Bronchial epithelial cell (primary cell): ENCODE measurements at places on chromosomes 3 and 15.

DNA sequence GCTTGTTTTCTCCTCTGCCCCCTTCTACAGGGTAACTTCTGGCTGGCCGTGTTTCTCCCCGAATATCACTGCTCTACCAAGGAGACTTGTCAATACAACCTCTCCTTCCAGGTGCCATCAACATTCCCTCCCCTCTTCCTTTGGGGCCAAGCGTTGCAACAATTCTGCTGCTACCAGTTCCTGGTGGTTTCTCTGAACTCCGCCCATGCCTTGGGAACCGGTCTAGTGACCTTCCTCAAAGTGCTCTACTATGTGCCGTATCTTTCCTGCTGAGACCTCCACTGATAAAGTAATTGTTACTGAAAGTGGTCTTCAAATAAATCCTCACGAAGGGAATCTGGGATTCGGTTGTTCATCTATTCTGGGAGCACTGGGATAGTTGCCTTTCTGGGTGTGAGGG is 26.2 kb downstream of the PCSK6 start:
- DNase-seq: no peak

DNA sequence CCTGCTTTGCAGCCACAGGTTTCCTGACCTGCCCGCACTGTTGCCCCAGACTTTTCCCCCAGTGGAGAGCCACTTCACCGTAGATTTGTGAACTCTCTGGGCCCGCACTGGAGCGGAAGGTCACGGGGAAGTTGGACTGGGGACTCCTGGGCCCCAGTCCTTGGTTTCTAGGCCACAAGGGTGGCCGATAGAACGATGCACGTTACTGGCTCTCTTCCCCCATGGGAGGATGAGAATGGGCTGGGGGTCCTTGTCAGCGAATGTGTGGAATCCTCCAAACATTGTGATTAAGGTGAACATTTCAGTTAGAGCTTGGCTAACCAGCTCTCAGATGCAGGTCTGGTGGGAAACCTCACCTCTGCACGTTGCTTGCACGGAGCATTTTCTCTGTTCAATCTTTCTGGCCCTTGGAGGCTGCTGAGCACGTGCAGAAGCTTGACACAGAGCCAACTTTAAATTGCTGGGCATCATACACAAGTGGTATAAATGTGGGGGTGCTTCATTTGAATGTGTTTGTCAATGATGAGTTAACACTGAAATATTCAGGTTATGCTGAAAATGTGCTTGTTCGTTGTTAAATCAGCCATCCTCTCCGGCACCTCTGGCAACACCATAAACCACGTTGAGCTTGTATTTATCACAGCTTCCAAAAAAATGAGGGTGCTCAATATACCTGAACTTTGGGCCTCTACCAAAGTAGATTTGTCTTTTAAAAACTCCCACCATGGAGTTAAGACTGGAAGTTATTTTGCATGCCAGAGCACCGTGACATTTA is 976 bp downstream of the DIS3L start:
- DNase-seq: peak; percentile 59

- DNase-seq: peak; percentile 51
Measured at GRCh38 chr3:72973786-72974185, 22.8 kb upstream of the PPP4R2 start.

DNA sequence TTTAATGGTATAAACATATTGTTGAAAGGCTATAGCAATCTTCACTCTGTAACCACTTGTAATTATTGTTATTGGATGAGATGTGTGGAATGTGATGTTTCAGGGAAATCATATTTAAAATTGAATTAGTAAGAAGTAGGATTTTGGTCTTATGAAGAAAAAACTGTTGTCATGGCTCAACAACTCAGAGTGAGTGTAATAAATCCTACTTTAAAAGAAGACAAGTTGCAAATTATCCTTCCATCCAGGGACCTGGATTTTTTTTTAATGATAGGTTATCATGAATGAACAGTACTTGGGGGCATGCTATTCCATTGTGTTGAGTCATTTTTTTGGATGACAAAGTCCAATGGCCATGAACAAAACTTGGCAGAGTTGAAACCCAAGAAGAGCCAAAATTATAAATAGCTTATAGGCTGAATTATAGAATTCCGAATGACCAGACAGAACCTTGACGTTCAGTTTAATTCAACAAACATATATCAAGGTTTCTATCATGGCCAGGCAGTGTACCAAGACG is 625.5 kb upstream of the ZNF717 start:
- no peak for DNase-seq

GRCh38 chr3:131109156-131109555 is 82.5 kb downstream of the NEK11 start:
- no peak for DNase-seq

DNA sequence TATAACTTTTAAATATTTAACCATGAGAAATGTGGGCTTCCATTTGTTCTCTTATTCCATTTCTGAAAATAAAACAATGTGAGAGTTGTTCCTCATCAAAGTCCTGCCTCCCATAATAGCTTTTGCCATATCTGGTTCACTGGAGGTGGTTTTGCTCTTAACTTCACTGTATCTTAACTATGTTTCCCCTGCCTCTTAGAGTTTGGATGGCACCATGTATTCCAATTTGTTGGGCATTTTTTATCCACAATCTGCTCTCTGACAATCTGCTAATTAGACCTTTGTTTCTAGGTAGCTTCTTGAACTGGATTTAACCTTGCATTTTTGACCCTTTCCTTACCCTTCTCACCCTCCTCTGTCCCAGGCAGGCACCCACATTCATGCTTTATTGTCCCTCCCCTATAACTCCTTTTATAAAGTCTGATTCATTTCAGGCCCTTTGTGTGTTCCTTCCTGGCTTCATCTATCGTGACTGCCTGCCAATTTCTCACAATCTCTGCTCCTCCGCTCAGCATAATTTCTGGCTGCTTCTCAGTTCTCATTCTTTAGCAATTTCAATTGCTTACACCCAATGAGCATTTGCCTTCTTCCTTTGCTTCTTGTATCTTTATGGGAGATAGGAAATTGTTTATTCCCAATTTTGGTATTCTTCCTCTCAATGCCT is 144.2 kb upstream of the ARHGEF26 start:
- DNase-seq: no peak
